ENCODE measurements at places on chromosomes 1 and 21.

- no peak for DNase-seq
Observed at GRCh38 chr1:67952071-67952470, 98.4 kb downstream of the DIRAS3 start.

- DNase-seq: no peak
Observed at GRCh38 chr1:31976401-31976800, 37.3 kb upstream of the KHDRBS1 start.

GRCh38 chr1:103467100-103467499 lies 58.4 kb upstream of the RNPC3 start:
- DNase-seq: no peak

GRCh38 chr1:165342587-165342986 lies 13.9 kb downstream of the LMX1A start:
- DNase-seq: no peak
